Posterior vena cava (tissue), 2 donors: ENCODE measurements at places on chromosomes 12 and 14. TPM values are rescaled to one million over a fixed set of nuclear protein-coding genes. Genes with fewer than 3 reads are reported as not detected.

Gene PSMB5
- 71.5 TPM for total RNA-seq

Gene FAM181A
- not detected for total RNA-seq

Gene DPY19L2
- 5.5 TPM for total RNA-seq

Gene RPL10L
- total RNA-seq = not detected

Gene JPH4
- total RNA-seq = 5.6 TPM

Gene NANOG
- total RNA-seq = 0.76 TPM

Gene PTHLH
- total RNA-seq = 2.1 TPM

Gene RFX4
- total RNA-seq = not detected

Gene CNTN1
- total RNA-seq = 20.4 TPM

Gene BDKRB2
- total RNA-seq = 10.3 TPM

Gene TTC9
- total RNA-seq = 0.83 TPM
